NCI-H187 (cell line): ENCODE measurements at places on chromosomes 4 and X.

DNA sequence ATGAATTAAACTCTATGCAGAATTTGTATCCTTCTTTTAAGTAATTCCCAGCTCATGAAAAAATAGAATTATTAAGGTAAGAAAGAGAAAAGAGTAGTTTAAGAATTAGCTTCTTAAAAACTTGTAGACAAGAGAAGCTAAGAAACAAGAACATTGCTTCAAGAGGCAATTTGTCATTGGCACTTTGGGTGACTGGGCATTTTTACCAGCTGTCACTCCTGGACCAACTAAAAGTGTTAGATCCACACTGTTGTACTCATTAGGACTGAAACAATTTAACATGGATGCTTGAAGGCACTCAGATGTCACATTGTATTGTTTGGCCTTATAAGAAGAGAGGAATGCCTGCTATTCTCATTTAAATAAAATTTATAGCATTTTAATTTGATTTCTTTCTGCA, 7.4 kb downstream of the COL25A1 start:
- no peak for DNase-seq

DNA sequence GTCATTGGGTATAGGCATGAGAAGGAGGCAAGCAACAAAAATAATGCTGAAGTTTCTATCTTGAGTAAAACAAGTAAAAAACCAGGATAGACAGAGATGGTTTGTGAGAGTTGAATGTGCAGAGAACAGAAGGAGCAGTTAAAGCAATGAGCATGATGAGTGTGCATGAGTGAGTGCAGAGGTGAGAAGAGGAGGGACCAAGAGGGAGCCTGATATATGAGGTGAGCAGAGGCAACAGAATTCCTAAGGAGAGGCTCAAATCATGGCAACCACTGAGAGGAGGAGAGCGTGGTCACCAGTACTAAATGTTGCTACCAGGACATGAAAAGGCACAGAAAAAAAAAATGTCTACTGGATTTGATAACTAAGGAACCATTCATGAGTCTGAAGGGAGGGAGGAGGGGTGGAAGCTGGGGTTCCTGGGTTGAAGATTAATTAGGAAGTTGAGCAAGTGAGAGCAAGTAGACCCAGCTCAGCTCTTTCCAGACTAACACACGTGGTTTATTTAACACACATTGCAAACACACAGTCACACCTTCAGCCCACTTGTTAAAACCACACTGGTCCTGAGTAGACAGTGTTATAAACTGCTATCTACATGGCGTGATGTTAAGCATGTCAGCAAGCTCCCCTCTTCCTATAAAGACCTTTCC, 69.0 kb upstream of the IQCM start:
- DNase-seq = no peak

DNA sequence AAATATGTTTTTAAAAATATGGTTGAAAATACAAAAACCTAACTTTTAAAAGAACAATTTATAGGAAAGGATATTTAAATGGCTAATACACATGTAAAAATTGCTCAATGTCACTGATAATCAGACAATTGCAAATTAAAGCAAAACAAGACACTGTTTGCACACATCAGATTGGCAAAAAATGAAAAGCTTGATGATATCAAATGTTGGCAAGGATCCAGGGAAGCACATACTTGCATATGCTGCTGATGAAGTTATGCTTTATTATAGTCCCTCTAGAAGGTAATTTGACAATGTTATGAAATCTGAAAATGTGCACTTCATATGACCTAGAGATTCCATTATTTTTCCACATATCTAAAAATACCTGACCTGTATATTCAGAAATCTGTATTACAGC, 45.7 kb upstream of the EPGN start:
- no peak for DNase-seq

GRCh38 chr4:26753617-26754016, 107.0 kb upstream of the STIM2 start:
- no peak for DNase-seq

DNA sequence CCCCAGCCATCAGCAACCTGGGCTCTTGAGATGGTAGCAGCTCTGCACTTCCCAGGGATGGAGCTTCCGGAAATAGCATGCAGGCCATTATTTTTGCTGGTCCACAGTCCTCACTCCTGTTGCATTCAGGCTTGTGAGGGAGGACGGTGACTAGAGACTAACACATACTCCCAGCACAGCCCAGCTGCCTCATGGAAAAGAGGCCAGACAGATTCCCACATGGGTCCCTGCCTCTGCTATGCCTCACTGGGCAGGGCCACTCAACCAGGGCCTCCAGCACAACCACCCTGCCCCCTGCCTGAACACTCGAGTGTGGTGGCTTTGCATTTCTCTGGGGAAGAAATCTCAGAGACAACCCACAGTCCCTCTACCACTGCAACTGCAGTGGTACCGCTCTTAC, 1195.1 kb downstream of the PCDH18 start:
- DNase-seq = no peak

- no peak for DNase-seq
Measured at GRCh38 chr4:91220315-91220714, 1083.5 kb upstream of the GRID2 start.

- no peak for DNase-seq
Measured at GRCh38 chr4:176549161-176549865, 229.5 kb downstream of the SPCS3 start.

DNA sequence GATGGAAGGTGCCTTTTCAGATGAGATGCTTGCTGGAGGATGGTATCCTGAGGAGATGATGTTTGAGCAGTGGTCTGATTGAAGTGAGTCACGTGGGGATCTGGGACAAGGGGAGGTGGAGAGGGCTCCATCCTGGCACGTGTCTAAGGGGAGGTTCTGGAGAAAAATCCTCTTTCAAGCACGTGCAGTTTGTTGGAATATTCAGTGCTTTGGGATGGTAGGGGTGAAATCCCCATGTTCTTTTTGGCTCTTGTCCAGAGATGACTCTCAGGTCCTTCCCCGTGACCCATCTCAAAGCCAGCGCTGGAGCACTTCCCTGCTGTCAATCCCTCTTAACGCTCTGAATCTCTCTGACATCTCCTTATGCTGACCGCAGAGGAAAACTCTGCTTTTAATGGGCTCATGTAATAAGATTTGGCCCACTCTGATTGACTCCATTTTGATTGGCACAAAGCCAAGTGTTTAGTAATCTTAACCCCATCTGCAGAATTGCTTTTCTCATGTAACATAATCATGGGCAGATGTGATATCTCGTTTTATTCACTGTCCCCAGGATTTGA, 10.8 kb upstream of the KLKB1 start:
- DNase-seq = peak; percentile 40

- no peak for DNase-seq
Measured at GRCh38 chr4:57462843-57463242, 352.7 kb upstream of the IGFBP7 start.

DNA sequence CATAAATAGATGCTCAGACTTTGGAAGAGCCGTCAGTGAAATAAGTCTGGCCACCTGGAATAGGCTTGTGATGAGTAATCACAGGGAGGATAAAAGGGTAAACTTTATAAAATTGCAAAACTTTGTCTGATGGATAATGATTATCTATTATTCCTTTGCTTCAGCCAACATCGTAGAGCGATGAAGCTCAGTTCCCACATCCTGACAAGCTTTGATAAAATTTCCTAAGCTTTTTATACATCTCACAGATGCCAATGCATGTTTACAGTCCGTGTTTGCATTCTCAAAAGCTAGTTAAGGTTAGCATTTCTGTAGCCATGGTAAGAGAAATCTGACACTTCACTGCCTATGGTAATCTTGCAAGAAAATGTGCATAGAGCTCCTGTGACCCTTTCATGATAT, 15.4 kb upstream of the UGDH start:
- no peak for DNase-seq

GRCh38 chr4:6002926-6003325, 15.3 kb downstream of the C4orf50 start:
- no peak for DNase-seq

GRCh38 chr4:169119536-169119935, 109.5 kb upstream of the CBR4 start:
- no peak for DNase-seq

GRCh38 chrX:97065066-97065465, 181.4 kb downstream of the RPA4 start:
- no peak for DNase-seq

DNA sequence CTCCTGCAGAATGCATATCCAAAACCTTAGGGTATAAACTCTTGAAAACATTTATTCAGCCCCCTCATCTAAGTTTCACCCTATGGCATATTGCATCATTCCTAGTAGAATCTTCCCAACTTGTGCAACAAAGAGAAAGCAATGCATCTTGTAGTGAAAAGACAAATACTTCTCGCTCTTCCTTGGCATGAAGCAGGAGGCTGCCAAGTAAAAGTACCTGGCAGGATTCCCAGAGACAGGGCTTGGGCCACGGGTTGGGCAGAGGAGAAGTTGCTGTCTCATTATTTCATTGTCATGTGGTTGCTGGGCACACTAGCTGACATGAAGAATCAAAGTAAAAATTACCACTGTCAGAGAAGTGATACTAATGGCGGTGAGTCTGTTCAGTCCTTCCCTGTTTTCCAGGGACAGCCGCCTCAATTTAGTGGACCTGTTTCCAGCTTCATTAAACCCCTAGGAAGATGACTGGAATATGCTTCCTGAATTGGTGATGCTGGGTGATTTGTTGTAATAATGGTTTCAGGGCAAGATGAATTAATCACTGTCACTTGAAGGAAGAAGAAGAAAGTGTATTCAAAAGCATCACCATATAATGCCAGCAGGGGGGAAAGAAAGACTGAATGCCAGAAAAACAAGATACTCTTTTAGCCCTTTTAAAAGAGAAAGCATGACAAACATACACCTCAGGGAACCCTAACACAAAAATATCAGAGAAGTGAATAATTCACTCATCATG, 380.5 kb upstream of the IGFBP7 start:
- DNase-seq = no peak

GRCh38 chrX:120144178-120144844, 14.1 kb upstream of the RHOXF2 start:
- no peak for DNase-seq

DNA sequence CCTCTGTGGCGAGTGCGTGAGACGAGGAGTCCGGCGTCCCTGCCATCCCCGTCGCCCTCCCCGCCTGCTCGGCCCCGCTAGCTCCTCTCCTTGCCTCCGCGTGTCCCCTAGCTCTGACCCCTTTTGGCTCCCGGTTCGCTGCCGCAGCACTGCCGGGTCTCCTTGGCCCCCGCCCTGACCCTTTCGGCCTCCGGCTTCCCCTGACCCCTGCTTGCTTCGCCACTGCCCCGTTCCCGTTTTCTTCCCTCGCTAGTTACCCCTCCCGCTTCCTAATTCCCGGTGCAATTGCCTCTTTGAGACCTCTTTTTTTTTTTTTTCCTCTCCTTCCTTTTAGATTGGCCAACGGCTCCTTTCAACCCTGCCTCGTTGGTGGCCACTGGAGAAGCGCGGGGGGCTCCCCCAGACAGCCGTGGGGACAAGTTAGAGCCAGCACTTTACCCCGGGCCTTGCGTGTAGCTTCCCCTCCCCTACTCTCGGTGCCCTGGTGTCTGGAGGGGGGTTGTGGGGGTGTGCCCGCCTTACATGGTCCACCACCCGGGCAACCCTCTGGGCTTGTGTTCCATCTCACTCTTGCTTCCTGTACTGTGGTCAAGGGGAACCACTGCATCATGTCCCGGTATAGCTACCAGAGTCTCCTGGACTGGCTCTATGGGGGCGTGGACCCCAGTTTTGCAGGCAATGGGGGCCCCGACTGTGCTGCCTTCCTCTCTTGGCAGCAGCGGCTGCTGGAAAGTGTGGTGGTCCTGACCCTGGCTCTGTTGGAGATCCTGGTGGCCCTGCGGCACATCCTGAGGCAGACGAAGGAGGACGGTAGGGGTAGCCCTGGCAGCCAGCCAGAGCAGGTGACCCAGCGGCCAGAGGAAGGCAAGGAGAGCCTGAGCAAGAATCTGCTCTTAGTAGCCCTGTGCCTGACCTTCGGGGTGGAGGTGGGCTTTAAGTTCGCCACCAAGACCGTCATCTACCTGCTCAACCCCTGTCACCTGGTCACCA, 548 bp downstream of the TMEM164 start:
- no peak for DNase-seq

DNA sequence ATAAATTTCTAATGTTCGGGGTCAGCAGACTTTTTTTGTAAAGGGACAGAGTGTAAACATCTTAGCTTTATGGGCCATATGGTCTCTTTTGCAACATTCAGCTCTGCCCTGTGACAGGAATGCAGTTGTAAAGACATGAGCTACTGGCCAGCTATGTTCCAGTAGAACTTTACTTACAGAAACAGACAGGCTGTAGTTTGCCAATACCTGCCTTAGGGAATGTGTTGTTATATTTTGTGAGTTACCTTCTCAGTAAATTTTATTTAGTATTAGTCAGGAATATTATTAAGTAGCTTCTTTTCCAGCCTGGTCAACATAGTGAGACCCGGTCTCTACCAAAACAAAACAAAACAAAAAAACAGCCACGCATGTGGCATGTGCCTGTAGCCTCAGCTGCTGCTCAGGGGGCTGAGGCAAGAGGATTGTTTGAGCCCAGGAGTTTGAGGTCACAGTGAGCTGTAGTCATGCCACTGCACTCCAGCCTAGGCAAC, 48.7 kb downstream of the HTT start:
- DNase-seq = no peak

DNA sequence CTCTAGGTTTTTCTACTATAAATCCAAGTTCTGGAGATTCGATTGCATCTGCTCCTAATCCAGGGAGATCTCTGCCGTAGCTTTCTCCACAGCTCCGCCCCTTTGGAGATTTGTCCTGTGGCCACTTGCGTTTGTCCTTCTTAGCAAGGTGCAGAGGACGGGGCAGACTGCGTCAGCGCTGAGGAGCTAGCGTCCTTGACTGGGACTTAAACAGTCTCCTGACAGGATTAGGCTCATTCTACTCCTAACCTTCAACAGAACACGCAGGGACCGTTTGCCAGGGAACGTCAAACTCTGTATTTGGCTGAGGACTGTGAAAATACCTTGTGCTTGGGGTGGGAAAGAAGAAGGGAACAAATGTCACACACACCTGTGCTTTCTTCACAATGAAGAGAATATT, 38.6 kb downstream of the SORBS2 start:
- DNase-seq = no peak

GRCh38 chr4:42656679-42656943, 294 bp downstream of the ATP8A1 start:
- DNase-seq = no peak

DNA sequence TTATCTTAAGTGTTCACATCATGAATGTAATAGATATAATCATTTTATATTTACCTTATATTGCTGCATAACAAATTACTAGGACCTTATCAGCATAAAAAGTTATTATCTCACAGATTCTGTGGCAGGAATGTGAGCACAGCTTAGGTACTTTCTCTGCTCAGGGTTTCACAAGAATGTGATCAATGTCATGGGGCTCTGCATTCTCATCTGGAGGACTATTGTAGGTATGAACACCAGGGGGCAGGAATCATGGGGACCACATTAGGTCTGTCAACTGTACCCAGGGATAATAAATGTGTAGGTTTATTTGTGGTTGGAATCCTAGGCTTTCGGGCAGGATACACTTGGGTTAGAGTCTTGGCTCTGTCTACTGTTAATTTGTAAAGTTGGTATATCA, 519.2 kb downstream of the ARAP2 start:
- no peak for DNase-seq

DNA sequence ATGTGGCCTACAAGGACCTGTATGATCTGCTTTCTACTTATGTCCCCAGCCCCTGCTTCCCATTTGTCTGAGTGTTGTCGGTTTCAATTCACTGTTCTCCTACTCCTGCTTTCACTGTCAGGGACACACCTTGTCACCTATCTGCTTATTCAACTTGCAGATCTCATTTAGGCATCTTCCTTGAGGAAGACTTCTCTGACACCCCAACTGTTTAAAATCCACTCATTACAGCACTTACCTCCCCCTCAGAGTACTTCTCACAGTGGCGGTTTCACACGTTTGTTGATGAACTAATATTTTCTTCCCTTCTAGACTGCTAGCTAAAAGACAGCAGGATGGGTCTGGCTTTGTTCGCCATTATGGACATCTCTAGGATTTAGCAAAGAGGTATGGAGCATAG, 279.9 kb upstream of the TET2 start:
- DNase-seq = no peak
